ENCODE measurements at places on chromosomes 4 and X. TPM values are rescaled to one million over a fixed set of nuclear protein-coding genes. Genes with fewer than 3 reads are reported as not detected.

NPY2R gene
- not detected for total RNA-seq

- no peaks in the 10 kb centered on the region for H3K4me1 ChIP-seq
- H3K4me3 ChIP-seq = no peak overlapping the region
Observed at GRCh38 chr4:76779740-76780459, 118.0 kb downstream of the SOWAHB start.

DNA sequence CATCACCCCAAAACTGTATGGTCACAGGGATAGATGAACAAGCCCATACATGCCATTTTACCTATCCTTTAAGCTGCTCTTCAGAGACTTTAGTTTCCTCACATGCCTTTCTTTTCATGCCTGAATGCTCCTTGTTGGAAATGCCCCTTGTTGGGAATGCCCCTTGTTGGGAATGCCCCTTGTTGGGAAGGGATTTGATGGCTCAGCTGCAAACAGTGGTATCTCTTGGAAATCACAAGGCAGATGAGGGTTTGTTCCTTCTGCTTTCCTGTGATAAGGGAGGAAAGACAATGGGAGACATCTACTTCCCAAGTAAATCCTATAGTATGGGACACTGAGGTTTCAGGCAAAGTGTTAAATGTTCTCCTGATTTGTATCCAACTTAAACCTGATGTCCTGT, 11.5 kb downstream of the CXCL2 start:
- DNase-seq = no peak
- H3K4me3 ChIP-seq = no peak overlapping the region
- no peaks in the 10 kb centered on the region for H3K4me1 ChIP-seq

DNA sequence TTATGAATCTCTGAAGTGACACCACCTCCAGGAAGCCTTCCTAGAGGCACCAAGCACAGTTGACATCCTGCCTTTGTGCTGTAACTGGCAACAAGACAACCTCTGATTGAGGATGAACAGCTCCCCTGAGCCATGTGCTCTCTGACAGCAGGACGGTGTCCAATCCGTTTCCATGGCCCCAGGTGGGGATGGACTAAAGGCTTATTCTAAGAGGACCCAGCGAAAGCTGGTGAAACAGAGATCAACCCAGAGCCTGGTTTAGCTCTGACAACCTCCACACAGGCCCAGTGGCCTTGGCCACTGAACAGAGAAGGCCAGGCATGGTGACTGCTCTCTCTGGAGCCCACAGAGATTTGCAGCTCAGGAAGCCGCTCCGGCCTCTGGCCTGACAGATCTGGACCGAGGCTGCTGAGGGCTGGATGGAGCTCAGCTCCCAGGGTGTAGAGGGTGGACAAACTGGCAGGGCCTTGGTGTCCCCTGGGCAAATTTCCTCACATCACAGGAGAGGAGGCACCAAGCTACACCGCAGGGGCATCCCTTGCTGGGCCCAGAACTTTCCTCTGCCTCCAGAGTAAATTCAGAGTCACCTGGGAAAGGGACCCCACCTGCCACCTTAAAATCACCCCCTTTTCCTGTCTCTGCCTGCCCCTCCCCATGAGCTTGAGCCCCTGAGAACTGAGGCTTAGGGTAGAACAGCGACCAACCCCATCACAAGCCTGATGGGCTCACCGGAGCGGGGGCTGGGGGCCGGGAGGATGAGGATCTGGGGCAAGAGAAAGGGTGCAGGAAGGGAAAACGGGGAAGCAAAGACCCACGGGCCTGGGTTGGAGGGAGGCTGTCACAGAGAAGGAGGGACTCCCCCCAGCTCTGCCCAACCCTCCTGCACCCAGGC, 40.2 kb downstream of the HMX1 start:
- no peak overlapping the region for H3K27ac ChIP-seq
- H3K27me3 ChIP-seq = no peaks in the 10 kb centered on the region
- no peaks in the 10 kb centered on the region for H3K36me3 ChIP-seq

DNA sequence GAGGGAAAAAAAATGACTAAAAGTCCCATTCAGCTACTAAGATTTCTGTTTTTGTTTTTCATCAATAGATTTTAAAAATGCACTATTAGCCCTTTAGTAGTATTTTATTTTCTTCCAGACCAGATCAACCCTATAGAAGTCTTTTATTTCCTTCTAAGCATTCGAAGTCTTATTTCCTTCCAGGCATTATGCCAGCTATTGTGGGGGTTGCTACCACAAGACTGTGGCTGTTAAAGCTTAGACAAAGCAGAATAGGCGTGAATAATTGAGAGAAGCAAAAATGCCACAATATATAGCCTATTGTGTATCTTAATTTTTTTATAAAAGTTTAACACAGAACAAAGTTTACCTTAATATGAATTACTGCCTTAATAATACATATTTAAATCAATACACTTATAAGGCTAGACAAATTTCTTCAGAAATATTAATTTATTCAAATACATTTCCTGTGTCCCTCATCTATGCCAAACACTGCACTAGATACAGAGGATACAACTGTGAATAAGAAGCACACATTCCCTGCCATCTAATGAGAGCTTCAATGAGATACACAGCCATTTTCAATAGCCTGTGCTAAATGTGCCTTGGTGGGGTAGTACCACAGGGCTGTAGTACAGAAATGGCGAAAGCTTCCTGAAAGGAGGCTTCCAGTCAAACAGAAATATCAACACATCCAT, 33.1 kb downstream of the SLC10A7 start:
- H3K4me1 ChIP-seq = no peaks in the 10 kb centered on the region
- H3K27ac ChIP-seq = no peak overlapping the region
- no peaks in the 10 kb centered on the region for H3K27me3 ChIP-seq
- H3K4me3 ChIP-seq = no peak overlapping the region

GRCh38 chr4:46945062-46945461, 36.0 kb upstream of the COX7B2 start:
- H3K27ac ChIP-seq = no peak overlapping the region
- H3K36me3 ChIP-seq = no peaks in the 10 kb centered on the region
- no peaks in the 10 kb centered on the region for H3K27me3 ChIP-seq

DNA sequence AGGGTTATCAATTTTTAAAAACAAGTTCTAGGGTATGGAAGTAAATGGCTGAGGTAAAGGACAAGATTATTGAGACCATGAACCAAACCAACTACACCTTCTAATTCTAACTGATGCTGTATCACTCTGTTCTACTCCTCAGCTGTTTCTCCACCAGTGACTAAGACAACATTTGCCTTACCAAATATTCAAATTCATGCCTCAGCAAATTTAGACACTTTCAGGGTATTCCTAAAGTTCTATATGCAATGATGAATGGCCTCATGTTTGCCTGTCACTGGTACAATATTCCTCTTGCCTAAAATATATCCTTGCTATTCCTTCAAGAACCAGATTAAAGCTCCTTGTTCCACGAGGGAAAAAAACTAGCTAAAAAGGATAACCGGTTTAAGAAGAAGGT, 5.0 kb downstream of the RPL9 start:
- H3K4me3 ChIP-seq = no peak overlapping the region
- no peaks in the 10 kb centered on the region for H3K27me3 ChIP-seq
- DNase-seq = no peak
- H3K4me1 ChIP-seq = peaks cover 19% of the 10 kb centered on the region
- no peak overlapping the region for H3K27ac ChIP-seq
- H3K36me3 ChIP-seq = peaks cover 58% of the 10 kb centered on the region

- DNase-seq = no peak
- H3K4me1 ChIP-seq = no peaks in the 10 kb centered on the region
- no peaks in the 10 kb centered on the region for H3K36me3 ChIP-seq
- no peaks in the 10 kb centered on the region for H3K27me3 ChIP-seq
- no peak overlapping the region for H3K27ac ChIP-seq
- no peak overlapping the region for H3K4me3 ChIP-seq
Observed at GRCh38 chr4:52979020-52979419, 116.9 kb downstream of the RASL11B start.

DNA sequence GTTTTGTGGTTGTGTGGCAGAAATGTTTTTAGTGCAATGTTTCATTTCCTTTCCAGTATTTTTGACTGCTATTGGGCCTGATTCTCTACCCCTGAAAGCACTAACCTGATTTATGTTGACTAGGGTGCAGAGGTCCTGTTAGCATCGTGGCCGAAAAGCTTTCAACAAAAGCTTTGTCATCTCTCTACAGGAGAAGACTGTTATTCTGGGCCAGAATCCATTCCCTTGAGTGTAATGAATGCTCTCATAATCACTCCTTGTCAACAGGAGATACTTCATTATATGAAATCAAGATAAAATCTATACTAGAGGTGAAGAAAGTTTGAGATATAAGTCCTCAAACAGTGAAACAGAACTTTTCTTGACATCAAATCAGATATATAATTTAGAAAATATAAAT, 195.5 kb downstream of the ZNF330 start:
- DNase-seq = no peak
- H3K27ac ChIP-seq = no peak overlapping the region
- H3K4me3 ChIP-seq = no peak overlapping the region
- H3K4me1 ChIP-seq = no peaks in the 10 kb centered on the region
- H3K27me3 ChIP-seq = no peaks in the 10 kb centered on the region
- H3K36me3 ChIP-seq = no peaks in the 10 kb centered on the region

DNA sequence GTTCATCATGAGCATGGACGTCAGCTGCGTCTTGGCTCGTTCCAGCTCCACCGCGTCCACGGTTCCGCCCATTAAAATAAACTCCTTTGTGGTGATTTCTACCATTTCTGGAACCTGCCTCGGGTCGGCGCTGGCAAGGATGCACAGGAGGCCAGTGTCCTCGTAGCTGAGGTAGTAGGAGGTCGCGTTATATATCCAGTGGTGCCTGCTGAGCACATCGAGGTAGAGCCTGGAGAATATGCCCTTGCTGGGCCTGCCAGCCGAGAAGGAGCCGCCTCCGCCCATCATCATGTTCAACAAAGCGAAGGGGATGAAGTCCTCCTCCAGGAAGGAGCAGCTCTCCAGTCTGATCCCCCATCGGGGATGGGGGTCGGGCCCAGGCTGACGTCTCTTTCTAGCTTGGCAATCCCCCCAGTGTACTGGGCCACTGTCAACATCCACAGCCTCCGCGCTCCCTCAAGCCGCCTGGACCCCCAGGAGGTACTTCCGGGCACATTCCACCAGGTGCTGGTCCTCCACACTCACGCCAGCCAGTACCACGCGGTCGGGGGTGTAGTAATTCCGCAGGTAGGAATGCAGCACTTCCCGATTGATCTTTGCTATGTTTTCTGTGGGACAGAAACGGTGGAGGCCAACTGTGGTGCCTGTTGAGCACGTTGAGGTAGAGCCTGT, 120.9 kb upstream of the GRID2 start:
- H3K4me1 ChIP-seq = no peaks in the 10 kb centered on the region
- H3K27me3 ChIP-seq = no peaks in the 10 kb centered on the region
- H3K36me3 ChIP-seq = no peaks in the 10 kb centered on the region

DNA sequence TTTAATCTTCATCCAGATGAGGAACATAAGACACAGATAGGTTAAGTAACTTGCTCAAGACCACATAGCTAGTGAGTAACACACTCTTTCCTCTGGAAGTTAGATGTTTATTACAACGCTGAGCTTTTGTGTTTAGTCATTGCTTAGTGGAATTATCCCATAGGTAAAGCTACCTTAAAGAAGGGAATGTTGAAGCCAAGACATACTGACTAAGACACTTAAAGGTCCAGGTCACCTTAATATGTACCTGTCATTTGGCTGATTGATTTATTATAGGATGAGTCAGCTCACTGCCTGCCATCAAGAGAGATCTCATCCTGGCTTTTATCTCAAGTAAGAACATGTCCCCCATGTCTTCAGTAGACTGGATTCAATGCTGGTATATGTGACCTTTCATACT, 53.4 kb downstream of the KDR start:
- H3K36me3 ChIP-seq = no peaks in the 10 kb centered on the region
- no peak overlapping the region for H3K4me3 ChIP-seq
- no peak for DNase-seq

DNA sequence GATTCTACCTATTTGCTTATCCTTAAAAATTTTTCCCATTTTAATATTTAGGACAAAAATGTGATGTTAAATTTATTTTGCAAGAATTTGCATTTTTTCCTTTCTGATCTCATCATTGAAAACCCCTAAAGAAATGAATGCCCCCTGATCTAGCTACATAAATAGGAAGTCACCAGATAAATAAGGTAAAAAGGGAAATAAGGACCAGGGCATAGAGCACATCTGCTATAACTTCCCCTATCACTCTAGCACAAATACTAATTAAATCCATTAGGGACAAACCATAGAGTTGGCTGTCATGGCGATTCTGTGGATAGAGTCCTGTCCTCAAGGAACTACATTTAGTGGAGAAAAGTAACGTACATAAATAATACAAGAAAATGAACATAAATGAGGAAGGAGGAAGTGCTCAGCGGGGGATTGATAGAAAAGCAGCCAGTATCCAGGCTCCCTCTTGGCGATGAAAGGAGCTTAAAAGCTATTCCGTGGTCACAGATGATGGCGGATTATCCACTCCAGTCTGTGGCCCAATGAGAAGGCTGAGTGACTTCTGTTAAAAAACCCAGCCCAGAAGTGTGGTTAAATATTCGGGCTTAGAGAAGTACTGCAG, 76.9 kb upstream of the RPL34 start:
- H3K4me1 ChIP-seq = no peaks in the 10 kb centered on the region
- no peak overlapping the region for H3K4me3 ChIP-seq
- H3K27ac ChIP-seq = no peak overlapping the region
- no peak for DNase-seq
- no peaks in the 10 kb centered on the region for H3K27me3 ChIP-seq

GRCh38 chr4:17704020-17704650, 77.3 kb downstream of the FAM184B start:
- H3K27me3 ChIP-seq = no peaks in the 10 kb centered on the region
- no peak overlapping the region for H3K4me3 ChIP-seq
- no peak for DNase-seq
- H3K27ac ChIP-seq = no peak overlapping the region
- H3K36me3 ChIP-seq = no peaks in the 10 kb centered on the region
- no peaks in the 10 kb centered on the region for H3K4me1 ChIP-seq

- no peak for DNase-seq
- no peaks in the 10 kb centered on the region for H3K27me3 ChIP-seq
- no peaks in the 10 kb centered on the region for H3K4me1 ChIP-seq
- H3K36me3 ChIP-seq = no peaks in the 10 kb centered on the region
Observed at GRCh38 chr4:160825644-160826338, 1338.0 kb downstream of the FSTL5 start.

DNA sequence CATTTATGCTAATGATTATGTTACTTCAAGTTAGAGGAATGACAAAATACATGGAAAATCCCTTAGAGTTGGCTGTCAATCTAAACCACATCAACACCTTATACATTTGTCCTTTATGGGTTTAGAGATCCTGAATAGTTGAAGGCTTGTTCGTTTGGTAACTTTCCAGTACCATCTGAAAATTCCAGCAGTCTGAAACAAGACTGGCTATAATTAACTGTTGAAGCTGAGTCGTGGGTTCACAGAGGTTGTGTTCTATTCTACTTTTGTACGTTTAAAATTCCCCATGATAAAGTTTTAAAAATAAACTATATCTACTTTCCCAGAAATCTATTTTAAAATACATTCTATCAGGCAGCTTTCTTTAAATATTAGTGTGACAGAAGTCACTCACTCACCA, 73.0 kb downstream of the USP46 start:
- H3K4me1 ChIP-seq = peaks cover 13% of the 10 kb centered on the region
- H3K36me3 ChIP-seq = no peaks in the 10 kb centered on the region
- H3K4me3 ChIP-seq = no peak overlapping the region

GRCh38 chrX:26083093-26083492, 55.0 kb upstream of the MAGEB18 start:
- no peak overlapping the region for H3K4me3 ChIP-seq
- no peak for DNase-seq
- no peaks in the 10 kb centered on the region for H3K4me1 ChIP-seq
- no peaks in the 10 kb centered on the region for H3K36me3 ChIP-seq
